Right cardiac atrium (tissue), 5 donors: ENCODE measurements at places on chromosomes 6 and 20. TPM values are rescaled to one million over a fixed set of nuclear protein-coding genes. Genes with fewer than 3 reads are reported as not detected.

ADGRB3 gene
- 1.6 TPM for total RNA-seq

POPDC3 gene
- total RNA-seq, result 48.2 TPM

LY6G5C gene
- 2.3 TPM for total RNA-seq

TSPO2 gene
- not detected for total RNA-seq

SEMG1 gene
- total RNA-seq, result not detected

LY6G6F gene
- total RNA-seq, result not detected

BACH2 gene
- total RNA-seq, result 1.1 TPM

MEI4 gene
- 1.8 TPM for total RNA-seq

GLP1R gene
- 3.3 TPM for total RNA-seq

FRS3 gene
- total RNA-seq, result 6.9 TPM

TINAG gene
- 0.76 TPM for total RNA-seq

BCLAF1 gene
- 98.8 TPM for total RNA-seq

LRFN2 gene
- not detected for total RNA-seq

CLVS2 gene
- total RNA-seq, result not detected

SNAI1 gene
- total RNA-seq, result 6.0 TPM

DEFB132 gene
- not detected for total RNA-seq

EPB41L1 gene
- 25.0 TPM for total RNA-seq
